Femur (tissue), 1 donor: ENCODE measurements at places on chromosomes 3 and 15.
A peak's percentile ranks its signal among the peaks of the same experiment; 100 is the strongest.

DNA sequence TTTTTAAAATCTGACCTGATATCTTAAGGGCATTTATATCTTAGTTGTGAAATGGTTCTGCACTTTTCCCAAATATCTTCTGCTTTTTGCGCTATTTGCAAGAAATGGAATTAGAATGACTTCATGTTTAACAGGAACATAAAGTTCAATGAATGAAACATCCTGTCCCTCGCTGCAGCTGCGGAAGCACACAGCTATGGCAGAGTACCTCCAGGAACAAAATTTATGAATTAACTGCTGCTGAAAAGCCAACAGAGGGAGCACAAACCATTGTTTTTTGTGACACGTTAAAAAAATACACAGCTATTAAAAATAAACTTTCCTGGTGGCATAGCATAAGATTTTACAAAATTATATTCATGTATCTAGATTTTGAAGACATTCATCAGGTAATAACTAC, 404.4 kb upstream of the MDFIC2 start:
- peak; percentile 28 for DNase-seq

- DNase-seq = no peak
These were observed 82.3 kb upstream of the RNU6-1 start for GRCh38 chr15:67922106-67922675.

GRCh38 chr15:28901587-28901980, 15.8 kb downstream of the APBA2 start:
- peak; percentile 16 for DNase-seq

DNA sequence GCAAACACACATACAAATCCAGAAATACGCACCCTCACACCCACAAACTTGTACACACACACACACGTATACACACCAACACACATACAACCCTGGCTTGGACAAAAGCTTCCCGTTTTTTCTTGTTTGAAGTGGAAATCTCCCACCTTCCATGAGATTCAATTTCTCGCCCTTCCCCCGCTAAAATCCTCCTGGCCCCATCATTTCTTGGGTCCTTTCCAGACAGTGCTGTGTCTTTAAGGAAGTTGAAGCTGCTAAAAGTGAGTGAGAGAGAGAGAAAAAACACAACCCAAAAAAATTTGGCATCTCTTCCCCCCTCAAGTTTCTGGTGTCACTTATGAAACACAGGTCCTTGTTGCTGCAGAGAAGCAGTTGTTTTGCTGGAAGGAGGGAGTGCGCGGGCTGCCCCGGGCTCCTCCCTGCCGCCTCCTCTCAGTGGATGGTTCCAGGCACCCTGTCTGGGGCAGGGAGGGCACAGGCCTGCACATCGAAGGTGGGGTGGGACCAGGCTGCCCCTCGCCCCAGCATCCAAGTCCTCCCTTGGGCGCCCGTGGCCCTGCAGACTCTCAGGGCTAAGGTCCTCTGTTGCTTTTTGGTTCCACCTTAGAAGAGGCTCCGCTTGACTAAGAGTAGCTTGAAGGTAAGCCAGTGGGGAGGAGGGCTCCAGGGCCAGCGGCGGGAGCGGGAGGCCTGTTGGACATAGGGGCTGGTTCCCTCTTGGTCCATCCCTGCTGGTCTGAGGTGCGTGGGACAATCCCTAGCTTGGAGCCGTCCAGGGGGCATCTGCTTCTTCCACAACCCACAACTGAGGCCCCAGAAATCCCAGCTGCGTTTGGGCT, at the start of gene ISLR:
Gene ISLR, plus strand, starts transcription at position 331 of the 839 bp plus-strand sequence. CDS start 1,149 bp downstream, outside the sequence.
- peak; percentile 78 for DNase-seq

- no peak for DNase-seq
These were observed 15.5 kb upstream of the SLITRK3 start for GRCh38 chr3:165211721-165212120.

DNA sequence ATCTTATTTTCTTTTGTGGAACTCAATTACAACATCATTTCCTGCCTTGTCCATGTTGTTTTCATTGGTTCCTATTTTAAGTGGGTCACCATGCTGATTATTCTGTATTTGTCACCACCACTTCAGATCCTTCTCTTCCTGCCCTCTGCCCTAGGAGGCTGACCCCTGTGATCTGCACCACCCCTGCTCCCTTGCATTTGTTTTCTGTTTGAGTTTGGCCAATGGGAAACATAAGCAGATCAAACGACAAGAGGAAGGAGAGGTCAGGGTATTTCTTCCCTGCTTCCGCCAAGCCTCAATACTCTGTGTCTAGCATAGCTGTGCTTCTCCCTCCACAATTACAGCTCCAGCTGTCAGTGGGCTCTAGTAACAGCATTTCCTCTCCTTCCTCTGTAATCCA, 71.6 kb downstream of the IMPG2 start:
- no peak for DNase-seq

GRCh38 chr3:78048698-78049097, 1008.8 kb downstream of the ROBO2 start:
- no peak for DNase-seq

GRCh38 chr3:9224490-9224889, 25.0 kb downstream of the SRGAP3 start:
- no peak for DNase-seq

- no peak for DNase-seq
These were observed 34.7 kb downstream of the LEKR1 start for GRCh38 chr3:156860873-156861272.

- DNase-seq = no peak
These were observed 13.1 kb upstream of the SAMMSON start for GRCh38 chr3:69986419-69986818.

- DNase-seq = no peak
These were observed 27.6 kb downstream of the CHRNA7 start for GRCh38 chr15:32057876-32058425.

DNA sequence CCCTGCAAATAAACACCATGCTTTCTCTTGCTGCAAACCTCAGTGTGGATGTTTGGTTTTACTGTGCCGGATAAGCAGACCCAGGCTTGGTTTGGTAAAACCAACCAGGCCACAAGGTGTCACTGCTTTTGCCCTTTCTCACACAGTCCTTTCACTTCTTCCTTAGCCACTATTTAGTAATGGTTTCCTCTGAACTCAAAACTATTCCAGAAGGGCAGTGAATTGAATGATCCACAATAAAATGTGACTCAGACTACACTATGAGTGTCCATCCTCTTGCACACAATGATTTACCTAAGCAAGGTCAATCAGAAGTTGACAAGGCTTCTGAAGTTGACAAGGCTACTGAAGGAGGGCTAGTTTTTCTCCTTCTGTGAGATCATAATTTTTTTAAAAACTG, 552.4 kb upstream of the CCDC54 start:
- DNase-seq = no peak

DNA sequence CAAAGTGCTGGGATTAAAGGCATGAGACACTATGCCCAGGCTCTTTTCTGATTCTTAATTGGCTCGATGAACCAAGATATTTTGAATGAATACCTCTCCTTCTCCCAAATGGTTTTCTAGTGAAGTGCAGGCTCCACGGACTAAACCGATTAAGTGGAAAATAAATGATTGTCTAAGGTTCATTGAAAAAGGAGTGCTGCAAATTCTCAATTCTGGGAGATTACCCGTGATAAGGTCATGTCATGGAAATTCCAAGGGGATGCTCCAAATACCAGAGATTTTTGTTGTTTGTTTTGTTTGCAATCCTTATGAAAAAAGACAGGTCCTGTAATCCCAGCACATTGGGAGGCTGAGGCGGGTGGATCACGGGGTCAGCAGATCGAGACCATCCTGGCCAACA, 406.9 kb upstream of the TBL1XR1 start:
- no peak for DNase-seq

- DNase-seq = no peak
These were observed 228.9 kb upstream of the MANF start for GRCh38 chr3:51156147-51156546.

- no peak for DNase-seq
These were observed 51.9 kb upstream of the MUC13 start for GRCh38 chr3:124986192-124987143.

- DNase-seq = peak; percentile 50
These were observed 959 bp downstream of the ZNF592 start for GRCh38 chr15:84749111-84749991.

DNA sequence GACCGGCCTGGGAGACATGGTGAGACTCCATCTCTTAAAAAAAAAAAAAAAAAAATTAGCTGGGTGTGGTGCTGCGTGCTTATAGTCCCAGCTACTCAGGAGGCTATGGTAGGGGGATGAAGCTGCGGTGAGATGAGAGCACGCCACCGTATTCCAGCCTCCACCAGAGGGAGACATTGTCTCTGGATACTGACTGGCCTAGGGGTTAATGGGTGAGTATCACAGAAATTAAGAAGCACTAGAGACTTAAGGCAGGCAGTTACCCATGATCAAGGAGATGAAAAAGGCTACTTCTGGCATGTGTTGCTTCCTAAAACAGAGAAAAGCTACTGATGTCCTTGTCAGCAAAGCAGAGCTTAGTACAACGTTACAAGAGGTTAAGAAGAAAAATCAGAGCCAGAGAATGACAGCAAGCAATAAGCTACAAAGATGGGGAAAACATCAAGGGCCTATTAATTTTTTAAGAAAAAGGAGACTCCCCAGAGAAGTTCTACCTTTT, 8.6 kb downstream of the TFRC start:
- peak; percentile 75 for DNase-seq

DNA sequence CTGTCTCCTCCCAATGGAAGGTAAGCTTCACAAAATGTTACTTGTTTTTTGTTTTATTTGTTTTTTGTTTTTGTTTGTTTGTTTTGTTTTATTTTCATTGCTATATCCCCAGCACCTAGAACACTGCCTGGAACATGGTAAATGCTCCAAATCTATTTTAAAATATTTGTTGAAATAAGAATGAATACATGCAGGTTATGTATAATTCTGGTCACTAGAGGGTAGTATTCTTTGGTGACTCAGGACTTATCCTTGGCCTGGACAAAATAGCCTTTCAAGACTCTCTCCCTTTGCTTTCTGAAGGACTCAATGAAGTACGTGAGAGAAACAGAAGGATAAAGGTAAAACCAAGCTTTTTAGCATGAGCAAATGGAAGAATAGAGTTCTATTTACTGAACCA, 46.9 kb upstream of the PPP2R3A start:
- no peak for DNase-seq

DNA sequence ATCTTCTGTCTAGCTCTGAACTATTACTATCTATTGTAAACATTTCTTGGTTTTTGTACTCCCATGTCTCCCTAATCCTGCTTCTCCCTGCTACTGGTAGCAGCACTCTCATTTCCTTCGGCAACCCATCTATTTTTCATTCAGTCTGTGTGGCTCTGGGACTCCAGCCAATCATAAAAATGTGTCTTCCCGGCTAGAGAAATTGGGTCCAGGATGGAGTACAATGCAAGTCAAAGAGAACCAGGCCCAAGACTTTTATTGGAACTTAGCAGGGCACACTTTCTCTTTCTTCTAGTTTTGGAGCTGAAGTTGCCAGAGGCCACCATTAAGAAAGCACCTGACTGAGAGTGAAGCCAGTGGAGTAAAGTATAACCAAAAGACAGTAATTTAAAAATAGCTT, 22.8 kb upstream of the ARHGEF26 start:
- DNase-seq = no peak

DNA sequence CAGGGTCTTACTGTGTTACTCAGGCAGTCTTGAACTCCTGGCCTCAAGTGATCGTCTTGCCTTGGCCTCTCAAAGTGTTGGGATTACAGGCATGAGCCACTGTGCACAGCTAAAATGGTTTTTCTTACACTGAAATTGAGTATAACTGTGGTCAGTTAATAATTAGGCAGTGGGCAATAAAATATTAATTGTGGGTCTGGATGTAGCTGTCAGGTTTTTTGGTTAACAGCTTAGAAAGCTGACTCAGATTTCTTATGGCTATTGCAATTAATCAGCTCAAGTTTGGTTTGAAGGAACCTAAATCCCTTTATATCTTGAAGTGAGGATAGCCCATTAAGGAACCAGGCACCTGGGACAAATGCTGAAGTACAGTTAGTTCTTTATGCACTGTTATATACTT, 73.8 kb upstream of the LRRFIP2 start:
- no peak for DNase-seq

GRCh38 chr3:150215616-150216015, 192.5 kb upstream of the TSC22D2 start:
- no peak for DNase-seq

DNA sequence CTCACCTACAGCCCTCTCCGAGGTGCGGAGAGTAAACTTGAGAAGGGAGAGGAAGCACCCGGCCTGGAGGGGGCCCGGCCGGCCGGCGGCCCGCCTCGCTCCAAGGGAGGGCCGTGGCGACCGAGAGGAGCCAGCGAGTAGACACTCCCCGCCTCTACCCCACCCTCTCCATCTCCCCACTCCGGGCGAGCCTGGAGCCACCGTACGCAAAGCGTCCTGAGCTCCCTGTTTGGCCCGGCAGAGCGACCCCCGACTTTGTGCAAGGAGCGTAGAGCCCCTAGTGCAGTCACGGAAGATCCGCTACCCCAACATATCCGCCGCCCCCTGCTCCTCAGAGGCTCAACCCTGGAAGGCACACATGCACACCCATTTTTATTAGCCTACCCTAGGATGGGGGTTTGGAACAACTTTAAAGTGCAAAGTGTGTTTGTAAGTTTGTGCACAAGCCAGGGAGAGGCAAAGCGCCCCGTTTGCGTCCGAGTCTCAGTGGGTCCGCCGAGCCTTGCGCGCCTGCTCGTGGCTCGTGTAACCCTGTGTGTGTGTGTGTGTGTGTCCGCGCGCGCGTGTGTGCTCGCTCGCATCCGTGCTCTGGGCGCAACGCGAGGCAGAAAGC, 508 bp upstream of the SMAD6 start:
- DNase-seq = peak; percentile 76

GRCh38 chr15:66617137-66618090, 51.6 kb upstream of the LCTL start:
- DNase-seq = peak; percentile 75

GRCh38 chr15:75193272-75193671, 8.4 kb upstream of the C15orf39 start:
- no peak for DNase-seq

DNA sequence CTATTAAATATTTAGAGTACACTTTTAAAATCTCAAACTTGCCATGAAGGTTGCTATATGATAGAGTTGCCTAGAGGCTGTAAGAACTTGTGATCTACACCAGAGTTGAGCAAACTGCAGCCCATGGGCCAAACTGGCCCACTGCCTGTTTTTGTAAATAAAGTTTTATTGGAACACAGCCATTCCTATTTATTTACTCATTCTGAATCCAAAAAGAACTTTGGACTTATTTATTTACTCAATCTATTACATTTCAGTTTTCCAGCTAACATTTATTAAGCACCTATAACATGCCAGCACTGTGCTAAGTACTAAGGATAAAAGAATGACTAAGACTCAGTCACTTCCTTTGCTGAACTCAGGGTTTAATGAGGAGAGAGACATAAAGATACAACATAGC, 403.6 kb downstream of the ERC2 start:
- DNase-seq = no peak
